NCI-H510A (cell line): ENCODE measurements at places on chromosomes 11 and 22.
A peak's percentile ranks its signal among the peaks of the same experiment; 100 is the strongest.

- no peak for DNase-seq
Measured at GRCh38 chr22:27772081-27772983, 29.2 kb downstream of the MN1 start.

- peak; percentile 64 for DNase-seq
Measured at GRCh38 chr11:68312117-68312779, at the start of gene LRP5. LRP5 (plus strand) TSS chr11:68312591; CDS start chr11:68312715, 124 bp downstream.

GRCh38 chr11:70490723-70491558, 92.6 kb downstream of the CTTN start:
- no peak for DNase-seq

DNA sequence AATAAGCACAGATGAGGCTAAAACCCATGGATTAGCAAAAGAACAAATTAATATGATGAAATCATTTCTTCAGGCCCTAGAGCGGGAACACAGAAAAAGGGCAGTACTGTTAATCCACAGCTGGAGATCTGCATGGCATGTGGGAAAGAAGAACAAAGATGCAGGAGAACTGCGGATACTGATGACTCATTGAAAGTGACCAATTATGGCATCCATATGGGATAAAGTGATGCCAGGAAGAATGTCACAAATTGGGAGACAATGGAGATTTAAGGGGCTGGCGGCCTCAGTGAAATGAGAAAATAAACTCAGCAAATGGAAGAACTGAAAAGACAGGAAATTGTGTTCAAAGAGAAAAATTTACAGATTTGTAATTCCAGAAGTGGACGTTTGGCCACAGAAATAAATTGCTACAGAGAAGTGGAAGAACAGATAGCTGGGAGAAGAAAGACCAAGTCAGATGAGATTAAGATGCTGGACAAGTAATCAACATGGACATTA, 39.4 kb downstream of the SIK3 start:
- DNase-seq, result no peak

DNA sequence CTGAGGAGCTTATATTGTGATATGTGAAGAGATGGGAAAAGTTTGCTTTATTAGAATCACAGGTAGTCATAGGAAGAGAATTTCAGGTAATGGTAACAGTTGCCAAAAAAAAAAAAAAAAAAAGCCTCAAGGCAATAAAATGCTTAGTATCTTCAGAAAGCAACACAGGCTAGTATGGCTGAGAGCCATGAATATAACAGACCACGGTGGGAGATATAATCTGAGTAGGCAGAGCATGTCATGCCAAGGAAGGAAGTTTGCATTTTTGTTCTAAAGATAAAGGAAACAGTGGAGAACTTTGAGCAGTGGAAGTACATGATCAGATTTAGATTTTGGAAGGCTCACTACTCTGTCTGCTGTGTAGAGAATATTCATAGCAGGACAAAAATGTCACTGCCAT, 211.4 kb downstream of the ETS1 start:
- DNase-seq, result no peak

- DNase-seq, result no peak
Measured at GRCh38 chr22:32846780-32847491, 45.4 kb downstream of the TIMP3 start.

DNA sequence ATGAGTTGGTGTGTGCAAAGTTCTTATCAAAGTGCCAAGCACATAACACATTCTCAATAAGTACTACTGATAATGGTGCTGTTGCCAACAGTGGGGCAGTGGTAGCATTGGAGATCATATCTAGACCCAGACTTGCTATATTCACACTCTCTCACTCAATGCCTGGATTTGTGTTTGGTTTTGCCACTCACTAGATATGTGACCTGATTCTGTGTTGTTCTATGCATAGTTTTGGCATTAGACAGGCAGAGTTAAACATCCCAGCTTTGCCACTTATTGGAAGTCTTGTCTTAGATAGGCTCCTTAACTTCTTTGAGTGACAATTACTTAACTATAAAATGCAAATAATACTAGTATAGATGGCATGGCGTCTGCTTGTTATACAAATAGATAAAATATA, 642.6 kb upstream of the CCDC179 start:
- DNase-seq, result no peak

GRCh38 chr22:28103596-28103995, 184.5 kb upstream of the PITPNB start:
- no peak for DNase-seq
